ENCODE measurements at places on chromosomes 1 and 21. TPM values are rescaled to one million over a fixed set of nuclear protein-coding genes. Genes with fewer than 3 reads are reported as not detected.

CFAP141 gene
- total RNA-seq, result not detected

FLG gene
- total RNA-seq, result not detected

ASH1L gene
- 77.0 TPM for total RNA-seq

IFI16 gene
- total RNA-seq, result 73.4 TPM

EDN2 gene
- total RNA-seq, result not detected

DNA sequence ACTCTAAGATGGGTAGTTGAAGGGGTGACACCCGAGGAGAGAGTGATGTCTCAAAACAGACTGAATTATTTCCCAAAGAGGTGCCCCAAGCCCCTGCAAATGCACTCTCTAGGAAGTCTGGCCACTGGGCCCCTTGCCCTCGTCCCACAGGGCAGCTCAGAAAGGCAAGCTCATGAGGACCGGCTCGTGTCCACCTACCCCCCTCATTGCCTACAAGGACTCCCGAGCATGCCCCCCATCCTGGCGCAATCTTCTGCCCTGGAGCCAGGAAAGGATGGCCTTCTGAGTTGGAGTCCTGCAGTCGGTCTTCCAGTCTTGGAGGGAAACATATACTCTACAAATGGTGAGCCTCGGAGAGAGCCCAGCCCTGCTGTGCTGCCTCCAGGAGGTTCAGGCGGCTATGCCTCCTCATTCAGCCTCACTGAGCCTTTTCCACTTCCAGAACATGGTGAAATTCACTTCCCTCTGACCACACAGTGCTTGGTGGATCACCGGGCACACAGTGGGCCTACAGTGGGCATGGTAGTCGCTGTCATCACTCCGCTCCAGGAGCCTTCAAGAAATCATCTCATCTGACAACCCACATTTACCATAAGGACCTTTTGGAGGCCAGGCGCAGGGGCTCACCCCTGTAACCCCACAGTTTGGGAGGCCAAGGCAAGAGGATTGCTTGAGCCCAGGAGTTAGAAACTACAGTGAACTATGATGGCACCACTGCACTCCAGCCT, 5.8 kb upstream of the WNT3A start:
- no peak for ATAC-seq

DNA sequence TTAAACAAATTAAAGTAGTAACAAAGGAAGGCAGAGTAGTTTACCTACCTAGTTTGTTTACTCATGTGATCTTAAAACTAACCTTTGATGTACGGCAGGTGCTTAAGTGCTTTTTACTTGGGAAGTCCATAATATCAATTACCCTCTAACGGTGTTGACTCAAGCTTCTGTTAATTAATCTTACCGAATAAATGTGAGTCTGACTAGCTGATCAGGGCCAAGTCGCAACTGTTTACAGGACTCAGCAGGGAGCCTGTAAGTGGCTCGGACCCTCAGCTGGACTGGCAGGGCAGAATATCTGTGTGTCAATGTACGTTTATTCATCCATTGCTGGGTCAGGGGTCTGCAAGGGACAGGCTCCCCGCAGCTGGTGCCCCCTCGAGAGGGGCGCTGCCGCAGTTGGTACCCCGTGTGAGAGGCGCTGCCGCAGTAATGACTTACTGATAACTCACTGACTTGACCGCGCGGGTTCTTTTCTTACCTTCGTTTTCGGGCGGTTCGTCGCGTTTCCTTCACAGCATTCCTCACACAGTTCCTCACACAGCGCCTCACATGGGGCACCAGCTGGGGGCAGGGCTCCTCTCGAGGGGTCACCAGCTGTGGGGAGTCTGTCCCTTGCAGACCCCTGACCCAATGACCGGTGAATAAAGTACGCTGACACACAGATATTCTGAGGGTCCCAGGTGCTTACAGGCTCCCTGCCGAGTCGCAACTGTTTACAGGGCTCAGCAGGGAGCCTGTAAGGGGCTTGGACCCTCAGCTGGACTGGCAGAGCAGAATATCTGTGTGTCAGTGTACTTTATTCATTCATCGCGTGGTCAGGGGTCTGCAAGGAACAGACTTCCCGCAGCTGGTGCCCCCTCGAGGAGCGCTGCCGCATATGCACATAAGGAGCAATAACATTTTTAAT, 3.0 kb downstream of the FMO1 start:
- ATAC-seq, result peak; percentile 41

GRCh38 chr21:45248301-45248892, 39.3 kb downstream of the POFUT2 start:
- no peak for ATAC-seq

DNA sequence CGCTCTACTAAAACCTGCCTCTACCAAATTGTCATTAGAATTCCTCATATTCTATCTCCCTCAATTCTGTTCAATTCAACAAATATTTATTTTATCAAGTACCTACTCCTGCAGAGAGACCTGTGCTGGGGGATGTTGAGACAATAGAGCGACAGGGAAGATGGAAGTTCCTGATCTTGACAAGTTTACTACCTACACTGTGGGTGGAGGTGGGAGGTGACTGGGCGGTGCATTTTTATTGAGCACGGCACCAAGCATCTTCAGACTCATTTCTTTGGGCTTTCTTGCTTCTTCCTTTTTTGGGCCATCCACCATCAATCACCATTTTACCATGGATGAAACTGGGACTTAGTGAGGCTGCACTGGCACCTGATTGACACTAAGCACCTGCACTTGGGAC, 61.3 kb downstream of the KIRREL1 start:
- ATAC-seq, result no peak

GRCh38 chr1:19648689-19649088, 4.6 kb downstream of the NBL1 start:
- no peak for ATAC-seq

GRCh38 chr1:51515982-51516648, 3.0 kb downstream of the EPS15 start:
- no peak for ATAC-seq

DNA sequence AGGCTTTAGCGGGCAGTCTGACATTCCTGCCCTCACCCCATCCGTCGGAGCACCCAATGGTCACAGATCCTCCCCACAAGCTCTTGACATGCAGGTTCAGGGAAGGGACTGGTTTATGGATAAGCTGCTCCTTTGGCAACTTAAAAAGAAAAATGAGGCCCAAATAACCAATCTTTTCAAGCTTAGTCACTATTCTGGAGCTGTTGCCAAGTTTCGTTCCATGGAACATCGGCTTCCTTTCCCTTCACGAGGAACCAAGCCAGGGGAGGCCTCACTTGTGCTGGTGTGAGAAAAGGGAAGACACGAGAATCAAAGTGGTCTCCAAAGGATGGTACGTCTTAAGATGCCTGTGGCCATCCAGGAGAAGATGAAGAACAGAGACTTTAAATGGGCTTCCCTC, 46.1 kb upstream of the LPAR3 start:
- ATAC-seq, result no peak

DNA sequence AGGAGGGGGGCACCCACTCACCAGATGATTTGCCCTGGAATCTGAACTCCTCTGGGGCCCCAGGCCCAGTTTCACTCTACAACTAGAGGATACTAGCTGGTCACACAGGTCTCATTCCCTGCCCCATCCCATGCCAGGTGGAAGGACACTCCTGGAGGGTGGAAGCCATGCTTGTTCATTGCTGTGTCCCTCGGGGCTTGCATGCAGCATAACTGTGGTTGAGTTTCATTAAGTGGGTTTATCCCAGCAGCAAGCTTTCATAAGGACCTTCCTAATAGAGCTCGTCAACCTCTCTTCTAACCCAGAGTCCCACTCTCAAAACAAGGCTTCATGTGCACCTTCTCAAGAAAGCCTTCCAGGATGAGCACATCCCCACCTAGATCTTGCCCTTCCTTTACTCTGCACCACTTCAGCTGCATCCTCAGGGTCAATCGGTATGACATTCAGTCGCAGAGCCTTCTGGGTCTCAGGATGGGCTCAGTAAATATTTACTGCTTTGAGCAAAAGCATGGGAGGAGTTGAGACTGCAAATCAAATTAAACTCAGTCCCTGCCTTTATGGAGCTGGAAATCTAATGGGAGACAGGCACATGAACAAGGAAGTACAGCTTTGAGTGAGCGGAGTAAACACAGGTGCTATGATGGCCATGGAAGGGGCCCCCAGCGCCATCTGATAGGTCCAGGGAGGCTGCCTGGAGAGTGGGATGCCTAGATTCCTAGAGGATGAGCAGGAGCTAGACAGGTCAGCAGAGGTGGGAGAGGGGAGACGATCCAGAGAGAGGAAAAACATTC, 32.3 kb downstream of the LAMB3 start:
- no peak for ATAC-seq

GRCh38 chr21:45253633-45254459, 33.8 kb downstream of the POFUT2 start:
- no peak for ATAC-seq

All from gastroesophageal sphincter (tissue), 4 donors.